ENCODE measurements at places on chromosomes 6 and 20.

GRCh38 chr6:132666118-132666517 is 7.1 kb upstream of the TAAR1 start:
- DNase-seq: no peak

DNA sequence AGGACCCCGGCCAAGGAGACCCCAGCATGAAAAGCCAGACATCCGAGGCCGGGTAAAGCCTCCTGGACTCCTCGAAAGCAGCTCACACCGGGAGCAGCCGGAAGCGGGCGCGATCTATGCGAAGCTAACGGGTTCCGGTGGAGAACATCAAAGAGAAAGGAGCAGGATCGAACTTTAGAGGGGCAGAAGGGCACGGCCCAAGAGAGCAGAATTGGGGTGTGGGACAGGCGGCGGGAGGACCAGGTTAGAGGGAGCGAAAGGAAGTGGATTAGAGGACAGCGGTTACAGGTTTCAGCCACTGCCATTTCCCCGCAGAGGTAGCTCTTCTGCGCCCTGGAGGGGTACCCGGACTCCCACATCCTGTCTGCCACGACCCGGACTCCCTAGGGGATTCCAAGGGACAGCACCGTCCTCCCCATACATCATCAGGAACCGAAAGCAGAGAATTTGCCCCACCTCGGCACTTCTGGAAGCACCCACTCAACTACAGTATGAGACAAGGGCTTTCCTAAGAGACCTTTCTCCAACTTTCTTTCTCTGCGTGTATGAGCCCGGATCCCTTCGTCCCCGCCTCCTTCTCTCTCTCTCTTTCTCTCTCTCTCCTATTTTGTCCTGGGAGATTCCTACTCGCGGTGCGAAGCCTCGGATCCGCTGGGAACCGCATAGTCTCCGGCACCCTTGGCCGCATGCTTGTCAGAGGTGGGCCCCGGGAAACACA is 507 bp upstream of the VGLL2 start:
- DNase-seq: no peak

- DNase-seq: no peak
Measured at GRCh38 chr6:157613011-157613522, 210.0 kb upstream of the SNX9 start.

DNA sequence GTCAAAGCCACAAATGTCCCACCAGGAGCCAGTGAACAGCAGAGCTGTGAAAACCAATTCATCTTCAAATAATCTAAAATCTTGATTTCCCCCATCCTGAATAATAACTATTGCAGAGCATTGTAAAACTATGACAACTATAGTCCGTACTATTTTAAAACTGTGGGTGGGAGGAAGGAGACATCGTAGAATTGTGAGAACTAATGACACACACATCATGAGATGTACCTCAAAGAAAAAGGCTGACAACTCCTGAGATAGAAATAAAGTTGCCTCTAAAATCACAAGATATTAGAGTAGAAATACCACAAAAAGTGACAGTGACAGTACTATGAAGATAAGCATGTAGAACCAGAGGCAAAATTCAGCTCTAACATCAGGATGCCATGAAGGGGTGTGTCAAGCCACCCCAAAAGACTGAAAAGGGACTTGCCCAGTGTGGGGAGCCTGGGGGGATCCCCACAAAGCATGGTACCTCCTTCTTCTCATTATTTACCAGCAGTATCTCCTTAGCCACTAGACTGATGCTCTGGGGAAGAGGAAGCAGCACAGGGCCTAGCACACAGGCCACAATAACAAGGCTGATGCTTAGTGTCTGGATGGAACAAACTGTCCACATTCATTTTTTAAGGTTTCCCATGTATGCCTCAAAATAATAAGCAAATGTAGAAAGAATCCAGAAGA is 13.4 kb downstream of the NAPB start:
- peak; percentile 26 for DNase-seq

- DNase-seq: no peak
Measured at GRCh38 chr6:101614774-101615173, 221.3 kb downstream of the GRIK2 start.

- no peak for DNase-seq
Measured at GRCh38 chr6:52409499-52409898, 10.6 kb upstream of the EFHC1 start.

DNA sequence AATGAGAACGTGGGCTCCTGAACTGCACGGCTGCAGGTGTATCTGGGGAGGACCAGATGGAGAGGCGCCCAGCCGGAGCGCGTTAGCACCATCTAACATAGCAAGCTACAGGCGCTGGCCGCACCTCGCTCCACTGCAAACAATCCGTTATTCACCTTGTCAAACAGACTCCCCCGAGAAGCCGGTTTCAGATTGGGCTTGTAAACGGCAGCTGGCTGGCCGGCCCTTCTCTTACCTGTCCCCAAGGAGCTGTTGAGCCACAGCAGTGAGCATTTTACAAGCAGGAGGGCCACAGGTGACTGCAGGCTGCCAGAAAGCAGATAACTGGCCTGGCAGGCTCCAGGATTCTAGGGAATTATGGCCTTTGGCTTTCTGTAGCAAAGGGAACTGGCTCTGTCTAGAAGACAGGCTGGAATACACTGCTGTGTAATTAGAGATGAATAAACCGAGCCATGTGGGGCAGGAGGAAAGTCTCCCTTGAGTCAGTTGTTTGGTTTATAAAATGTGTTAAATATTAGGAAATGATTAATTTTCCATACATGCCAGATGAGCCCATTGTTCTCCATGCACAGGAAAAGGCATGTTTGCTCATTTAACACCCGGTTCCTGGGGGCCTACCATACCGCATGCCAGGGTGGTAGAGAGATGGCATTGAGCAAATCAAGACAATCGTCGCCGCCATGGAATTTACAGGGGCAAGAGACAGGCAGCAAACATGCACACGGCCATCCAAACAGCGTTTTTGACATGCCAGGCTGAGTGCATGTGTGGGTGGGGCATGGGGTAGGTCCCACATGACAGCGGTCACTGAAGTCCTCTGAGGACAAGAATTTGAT is 159.3 kb downstream of the NFATC2 start:
- no peak for DNase-seq

GRCh38 chr20:33790566-33790965 is 20.6 kb upstream of the CHMP4B start:
- no peak for DNase-seq

DNA sequence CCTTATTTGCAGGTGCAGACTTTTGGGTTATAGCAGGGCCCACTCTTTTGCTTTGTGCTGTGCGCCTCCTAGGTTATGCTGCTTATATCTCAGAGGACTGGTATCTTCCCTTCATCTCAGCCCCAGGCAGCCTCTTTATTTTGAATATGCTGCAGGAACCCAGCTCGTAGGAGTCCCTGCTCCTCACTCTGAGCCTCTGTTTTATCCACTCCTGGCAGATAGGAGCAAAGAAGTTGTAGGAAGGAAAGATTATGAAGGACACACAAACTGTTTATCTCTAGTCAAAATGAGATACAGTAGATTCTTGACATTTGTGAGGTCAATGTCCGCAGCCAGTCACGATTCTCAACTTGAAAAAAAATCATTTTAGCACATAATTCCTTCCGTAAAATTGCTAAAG is 15.6 kb downstream of the L3MBTL3 start:
- DNase-seq: no peak

DNA sequence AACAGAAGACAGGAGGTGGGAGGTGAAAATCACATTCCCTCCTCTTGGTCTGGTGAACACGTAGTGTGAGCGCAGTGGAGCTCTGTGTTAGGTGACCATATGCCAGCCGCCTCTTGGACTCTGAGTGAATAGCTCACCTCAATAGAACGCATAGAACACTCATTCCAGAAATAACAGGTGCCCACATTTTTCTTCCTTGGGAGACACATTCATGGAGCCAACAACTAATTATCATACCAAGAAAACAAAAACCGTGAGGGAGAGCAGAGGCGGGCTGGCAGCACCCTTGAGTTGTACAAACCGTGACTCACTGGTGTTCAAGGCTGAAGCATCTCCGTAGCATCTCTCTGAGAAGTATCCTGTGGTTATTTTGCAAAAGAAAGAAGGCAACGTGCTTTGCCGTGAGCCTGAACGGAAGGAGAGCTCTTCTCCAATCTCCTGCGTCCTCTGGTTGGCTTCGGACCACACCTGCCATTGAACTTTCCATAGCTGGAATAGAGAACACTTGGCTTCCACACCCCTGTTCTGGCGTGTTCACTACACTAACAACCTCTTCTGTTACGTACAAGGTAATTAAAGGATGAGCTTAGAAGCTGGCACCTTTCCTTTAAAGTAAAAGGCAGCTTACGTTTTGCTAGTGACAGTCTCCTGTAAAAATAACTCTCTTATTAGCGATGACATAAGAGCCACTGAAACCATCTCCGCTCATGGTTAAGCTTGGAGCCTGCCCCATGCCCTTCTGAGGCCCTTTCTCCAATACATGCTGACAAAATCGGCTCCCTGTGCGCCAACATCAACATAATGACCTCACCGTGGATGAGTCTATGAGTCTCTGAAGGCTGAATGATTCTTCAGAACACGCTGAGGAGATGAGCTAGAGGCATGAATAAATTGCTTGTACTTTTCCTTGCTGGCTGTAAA is 30.2 kb upstream of the SGK1 start:
- DNase-seq: no peak

GRCh38 chr20:60001108-60001507 is 42.9 kb downstream of the CDH26 start:
- DNase-seq: no peak

- no peak for DNase-seq
Measured at GRCh38 chr6:21157186-21157929, 436.2 kb upstream of the SOX4 start.

DNA sequence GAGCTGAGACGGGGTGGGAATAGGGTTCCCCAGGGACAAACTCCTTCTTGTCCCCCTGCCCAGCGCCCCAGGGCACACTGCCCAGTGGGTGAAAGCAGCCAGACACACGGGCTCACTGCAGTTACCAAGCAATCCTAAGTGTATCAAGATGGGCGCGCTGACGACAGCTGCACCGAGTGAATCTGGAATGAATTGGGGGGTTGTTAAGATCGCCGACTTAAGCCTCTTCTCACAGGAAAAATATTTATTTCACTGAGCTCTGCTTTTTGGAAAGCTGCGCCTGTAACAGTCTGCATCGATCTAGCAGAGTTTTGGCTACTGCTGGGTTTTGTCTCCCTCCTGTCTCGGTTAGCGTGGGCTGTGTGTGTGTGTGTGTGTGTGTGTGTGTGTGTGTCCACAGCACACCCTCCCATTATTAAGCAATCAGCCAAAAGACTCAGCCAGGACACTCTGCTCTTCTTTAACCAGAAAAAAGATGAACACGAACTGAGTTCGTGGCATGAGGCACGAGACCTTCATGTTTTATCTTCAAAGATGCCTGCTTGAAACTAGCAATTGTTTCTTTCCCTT is 35.9 kb downstream of the RIPOR3 start:
- no peak for DNase-seq

DNA sequence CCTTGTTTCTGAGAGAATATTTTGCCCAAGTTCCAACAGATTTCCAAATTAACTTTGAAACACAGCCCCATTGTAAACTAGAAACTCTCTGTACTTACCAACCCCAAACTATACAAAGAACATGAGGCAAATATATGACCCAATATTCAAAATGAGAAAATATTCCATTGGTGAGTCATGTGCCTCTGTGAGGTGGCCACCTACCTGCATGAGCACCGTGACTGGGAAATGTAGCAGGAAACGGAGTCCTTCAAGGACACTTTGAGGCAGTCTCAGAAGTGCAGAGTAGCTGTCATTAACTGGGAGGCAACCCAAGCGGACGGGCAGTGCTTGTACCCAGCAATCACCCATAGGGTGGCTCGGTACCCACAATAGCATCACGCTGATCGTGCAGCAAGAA is 335.5 kb upstream of the NOX3 start:
- no peak for DNase-seq

- no peak for DNase-seq
Measured at GRCh38 chr20:20950620-20951019, 155.5 kb downstream of the LINC00237 start.

- DNase-seq: no peak
Measured at GRCh38 chr6:10276106-10276505, 138.8 kb downstream of the TFAP2A start.

DNA sequence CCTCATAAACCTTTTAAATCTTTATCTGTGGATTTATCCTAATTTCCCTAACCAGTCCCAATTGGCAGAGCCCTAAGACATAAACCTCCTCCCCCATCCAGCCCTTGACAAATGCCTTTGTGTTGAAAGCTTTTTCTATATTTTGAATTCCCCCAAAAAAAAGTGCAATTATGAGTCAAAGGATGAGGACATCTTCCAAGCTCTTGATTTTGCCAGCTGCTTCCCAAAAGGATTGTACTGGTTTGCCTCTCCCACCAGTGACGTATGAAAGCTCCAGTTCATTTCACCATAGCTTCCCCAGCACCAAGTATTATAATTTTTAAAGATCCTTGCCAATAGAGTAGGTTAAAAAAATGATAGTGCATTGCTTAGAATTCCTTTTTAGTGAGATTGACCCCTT is 38.9 kb downstream of the SIRPA start:
- DNase-seq: no peak

GRCh38 chr6:29763491-29764289 is 40.5 kb downstream of the HLA-F start:
- no peak for DNase-seq

GRCh38 chr6:154848580-154848979 is 115.4 kb downstream of the SCAF8 start:
- no peak for DNase-seq

DNA sequence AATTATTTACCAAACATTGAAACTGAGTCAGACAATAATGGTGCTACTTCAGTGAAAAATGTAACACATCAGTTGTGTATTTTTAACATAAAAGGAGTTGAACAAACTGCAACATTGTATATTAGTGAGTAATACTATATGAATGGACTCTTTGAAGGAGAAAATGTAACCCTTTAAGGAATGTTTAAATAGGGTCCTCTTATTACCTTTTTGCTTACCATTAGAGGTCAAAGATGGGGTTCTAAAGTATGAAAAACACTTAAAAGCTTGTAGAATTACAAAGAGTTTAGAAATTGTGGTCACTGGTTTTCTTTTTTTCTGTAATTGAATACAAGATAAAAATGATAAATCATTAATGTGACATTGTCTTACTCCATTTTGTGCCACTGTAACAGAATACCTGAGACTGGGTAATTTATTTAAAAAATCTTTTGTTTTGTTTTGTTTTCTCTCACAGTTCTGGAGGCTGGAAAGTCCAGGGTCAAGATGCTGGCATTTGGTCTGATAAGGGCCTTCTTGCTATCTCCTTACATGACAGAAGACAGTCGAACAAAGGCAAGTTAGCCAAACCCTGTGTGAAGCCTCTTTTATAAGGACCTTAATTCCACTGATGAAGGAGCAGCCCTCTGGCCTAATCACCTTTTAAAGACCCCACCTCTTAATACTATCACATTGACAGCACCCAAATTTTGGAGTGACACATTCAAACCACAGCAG is 43.2 kb downstream of the SESN1 start:
- DNase-seq: no peak

DNA sequence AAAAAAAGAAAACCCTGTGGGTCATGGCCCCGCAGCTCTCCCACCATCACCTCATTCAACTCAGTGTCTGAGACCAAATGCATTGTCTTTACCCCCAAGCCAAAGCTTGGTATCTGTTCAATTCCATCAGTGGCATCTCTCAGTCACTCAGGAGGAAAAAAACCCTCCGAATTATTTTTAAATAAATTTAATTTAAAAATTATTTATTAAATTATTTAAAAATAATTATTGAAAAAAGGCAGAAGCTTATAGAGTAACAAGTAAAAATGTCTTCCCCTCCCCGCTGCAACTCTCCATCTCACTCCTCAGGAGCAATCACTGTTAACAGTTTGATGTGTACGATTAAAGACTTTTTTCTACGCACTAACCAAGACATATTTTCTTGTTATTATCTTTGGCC is 50.7 kb downstream of the PRDM1 start:
- DNase-seq: no peak

GRCh38 chr6:170247178-170247701 is 43.6 kb downstream of the DLL1 start:
- no peak for DNase-seq

GRCh38 chr20:17611540-17612286 is 41.8 kb downstream of the DSTN start:
- no peak for DNase-seq
